ENCODE measurements at places on chromosomes 2 and 18.

DNA sequence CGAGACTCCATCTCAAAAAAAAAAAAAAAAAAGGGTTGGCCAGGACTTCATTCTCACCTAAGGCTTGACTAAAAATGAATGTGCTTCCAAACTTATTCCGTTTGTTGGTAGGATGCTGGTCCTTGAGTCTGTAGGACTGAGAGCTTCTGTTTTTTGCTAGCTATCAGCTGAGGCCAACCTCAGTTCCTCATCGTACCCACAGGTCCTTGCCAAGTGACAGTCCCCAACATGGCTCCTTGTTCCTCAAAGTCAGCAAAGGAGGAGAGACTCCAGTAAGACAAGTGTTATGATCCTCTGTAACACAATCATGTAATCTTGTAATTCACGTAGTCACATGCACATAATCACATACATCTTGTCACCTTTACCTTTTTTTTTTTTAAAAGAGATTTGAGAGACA, 37.0 kb downstream of the HAUS1 start:
- DNase-seq, result no peak

DNA sequence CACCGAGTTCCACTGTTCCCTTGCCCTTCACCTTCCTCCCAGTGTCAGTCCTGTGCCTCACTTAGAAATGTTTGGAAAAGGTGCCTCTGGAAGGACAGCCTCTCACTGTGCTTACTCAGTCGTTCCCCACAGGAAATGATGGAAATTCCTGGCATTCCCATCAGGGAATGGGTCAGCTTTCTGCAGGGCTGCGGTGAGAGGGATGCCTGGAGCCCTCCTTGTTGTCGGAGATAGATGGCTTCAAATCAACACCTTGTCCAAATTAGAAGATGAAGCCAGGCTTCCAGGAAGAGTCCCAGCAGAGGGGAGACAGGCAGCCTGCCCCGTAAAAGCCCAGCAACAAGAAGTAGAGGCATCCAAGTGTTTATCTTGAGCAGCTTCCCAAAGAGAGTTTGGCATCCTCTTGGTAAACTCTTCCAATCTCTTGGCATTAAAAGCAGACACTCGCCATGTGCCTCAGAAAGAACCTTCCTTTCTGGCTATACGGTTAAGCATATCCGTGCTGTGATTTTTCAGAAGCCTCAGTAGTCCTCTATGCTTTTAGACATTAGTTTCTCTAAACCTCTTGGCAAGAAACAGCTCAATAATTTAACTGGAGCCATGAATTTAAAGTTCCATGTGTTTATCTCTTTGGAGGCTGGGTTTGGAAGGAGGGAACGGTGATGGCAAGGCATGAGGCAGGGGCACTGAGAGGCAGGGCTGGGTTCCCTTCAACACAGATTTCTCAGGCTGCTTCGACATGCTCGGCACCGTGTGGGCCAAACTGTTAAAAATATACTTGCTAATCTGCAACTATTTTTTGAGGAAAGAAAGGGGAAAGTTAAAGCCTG, 25.1 kb downstream of the COLEC12 start:
- no peak for DNase-seq

GRCh38 chr18:79641722-79642497, 37.7 kb upstream of the CTDP1 start:
- no peak for DNase-seq

GRCh38 chr18:49811151-49811938, 2.0 kb downstream of the ACAA2 start:
- no peak for DNase-seq

GRCh38 chr2:191013682-191013931, 364 bp downstream of the STAT1 start:
- no peak for DNase-seq

DNA sequence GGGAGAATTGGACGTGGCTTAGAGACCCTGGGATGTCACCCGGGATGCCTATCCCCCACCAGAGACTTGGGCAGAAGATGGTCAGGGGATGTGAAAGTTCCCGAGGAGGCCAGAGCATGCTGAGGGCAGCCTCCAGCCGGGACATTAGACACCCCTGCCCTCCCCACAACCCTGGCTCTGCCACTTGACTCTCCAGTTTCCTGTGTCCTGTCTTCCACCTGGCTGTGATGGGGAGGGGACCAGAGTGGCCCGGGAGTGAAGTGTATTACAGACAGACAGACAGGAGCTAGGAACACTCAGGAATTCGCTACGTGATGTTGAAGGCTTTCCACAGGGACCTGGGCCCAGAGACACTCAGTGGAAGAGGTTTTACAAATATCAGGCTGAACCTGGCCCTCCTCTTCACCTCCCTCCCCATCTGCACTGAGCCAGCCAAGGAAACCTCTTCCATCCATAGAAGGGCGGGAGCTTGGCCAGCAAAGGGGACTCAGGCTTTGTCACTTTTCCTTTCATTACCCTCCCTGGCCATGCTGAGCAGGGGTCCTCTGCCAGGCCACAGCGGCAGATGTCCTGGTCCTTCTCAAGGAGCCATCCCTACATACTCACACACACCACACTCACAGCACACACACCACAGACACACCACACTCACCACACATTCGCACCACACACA, 60.7 kb downstream of the SDC1 start:
- DNase-seq, result no peak

- DNase-seq, result peak; percentile 66
These were observed 30.7 kb upstream of the PTMA start for GRCh38 chr2:231677632-231678104.

DNA sequence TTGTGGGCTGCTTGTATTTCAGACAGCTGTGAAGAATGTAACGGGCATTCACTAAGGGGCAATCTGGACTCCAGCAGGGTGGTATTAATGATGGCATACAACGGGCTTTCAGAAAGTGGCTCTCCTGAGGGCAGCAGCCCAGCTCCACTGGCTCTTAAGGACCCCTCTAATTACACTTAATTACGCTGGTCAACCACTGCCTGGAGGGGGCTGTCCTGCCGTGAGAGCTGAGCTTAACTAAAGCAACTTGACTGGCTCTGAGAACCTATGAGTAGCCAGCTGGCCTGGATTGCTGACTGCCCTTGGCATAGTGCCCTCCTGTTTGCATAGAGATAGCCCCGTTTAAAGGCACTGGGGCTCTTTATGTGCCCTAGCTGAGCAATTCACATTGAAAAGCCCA, 3.8 kb downstream of the LIPG start:
- no peak for DNase-seq

- DNase-seq, result no peak
These were observed 67.2 kb downstream of the LRRFIP1 start for GRCh38 chr2:237694415-237695194.

DNA sequence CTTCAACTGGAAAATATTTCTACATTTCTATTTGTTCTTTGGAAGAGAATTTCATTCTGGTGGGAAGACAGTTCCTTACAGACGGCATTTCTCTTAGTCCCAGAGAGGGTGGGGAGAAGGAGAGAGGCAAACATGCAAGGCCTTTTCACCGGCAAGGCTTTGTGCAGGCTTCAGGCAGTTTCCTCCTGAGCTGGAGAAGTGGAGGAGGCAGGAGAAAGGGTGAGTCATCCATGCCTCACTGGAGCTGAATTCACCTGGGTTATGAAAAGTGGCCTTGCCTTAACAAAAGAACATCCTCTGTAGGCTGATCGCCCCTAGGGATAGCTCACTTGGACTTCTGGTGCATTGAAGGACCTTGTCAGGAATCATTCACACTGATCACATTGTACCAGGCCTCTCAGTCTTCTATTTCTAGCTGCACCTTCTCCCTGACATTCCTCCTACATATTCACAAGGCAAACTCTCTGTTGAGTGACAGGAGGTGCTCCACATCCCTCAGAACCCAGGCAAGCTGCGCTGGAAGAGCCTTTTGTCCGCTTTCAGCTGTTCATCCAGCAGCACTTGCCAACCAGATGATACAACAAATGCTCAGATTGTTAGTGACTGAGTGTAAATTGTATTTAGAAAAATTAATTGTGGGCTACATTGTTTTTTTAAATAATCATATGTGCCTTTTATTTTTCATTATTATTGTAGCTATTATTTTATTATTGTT, 796.1 kb downstream of the DCDC2C start:
- DNase-seq, result no peak

GRCh38 chr2:239232195-239232578, 168.6 kb downstream of the HDAC4 start:
- DNase-seq, result no peak

DNA sequence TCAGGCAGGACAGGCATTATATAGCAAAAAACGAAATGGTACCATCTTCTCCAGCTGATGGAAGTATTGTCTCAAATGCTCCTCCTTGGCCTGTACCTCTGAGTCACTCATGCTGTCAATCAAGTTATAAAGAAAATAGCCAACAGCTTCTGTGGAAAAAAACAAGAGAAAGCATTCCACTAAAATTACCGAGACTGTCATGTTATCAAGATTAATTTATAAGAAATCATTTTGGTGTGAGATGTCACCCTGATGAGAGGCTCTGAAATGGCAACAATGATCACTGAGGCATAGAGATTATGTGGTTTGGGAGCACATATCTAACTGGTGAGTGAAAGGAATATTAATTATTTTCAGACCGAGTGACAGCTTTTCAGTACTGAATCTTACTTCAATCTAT, 47.4 kb downstream of the LRPPRC start:
- DNase-seq, result no peak

DNA sequence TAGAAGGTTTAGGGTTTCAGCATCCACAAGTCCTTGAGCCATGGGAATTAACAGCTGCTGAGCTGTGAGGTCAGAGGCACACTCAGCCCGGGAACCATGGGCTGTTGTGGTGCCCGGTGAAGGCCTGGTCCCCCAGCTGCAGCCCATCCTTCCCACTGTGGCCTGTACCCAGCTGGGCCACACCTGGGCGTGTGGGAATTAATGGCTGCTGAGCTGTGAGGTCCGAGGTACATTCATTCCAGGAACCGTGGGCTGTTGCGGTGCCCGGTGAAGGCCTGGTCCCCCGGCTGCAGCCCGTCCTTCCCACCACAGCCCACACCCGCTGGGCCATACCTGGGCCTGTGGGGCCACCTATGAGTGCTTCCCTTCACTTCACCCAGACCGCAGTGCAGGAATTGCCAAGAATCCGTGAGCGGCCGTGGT, 25.2 kb downstream of the TMEM18 start:
- no peak for DNase-seq

GRCh38 chr2:28640908-28641300, 110.7 kb upstream of the PPP1CB start:
- no peak for DNase-seq

DNA sequence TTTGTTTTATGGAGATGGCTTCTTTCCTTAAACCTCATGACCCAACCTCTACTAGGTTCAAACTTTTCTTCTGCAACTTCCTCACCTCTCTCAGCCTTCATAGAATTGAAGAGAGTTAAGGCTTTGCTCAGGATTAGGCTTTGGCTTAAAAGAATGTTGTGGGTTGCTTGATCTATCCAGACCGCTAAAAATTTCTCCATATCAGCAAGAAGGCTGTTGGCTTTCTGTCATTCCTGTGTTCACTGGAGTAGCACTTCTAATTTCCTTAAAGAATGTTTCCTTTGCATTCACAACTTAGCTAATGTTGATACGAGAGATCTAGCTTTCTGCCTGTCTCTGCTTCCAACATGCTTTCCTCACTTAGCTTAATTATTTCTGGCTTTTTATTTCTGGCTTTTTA, 58.1 kb upstream of the KYNU start:
- no peak for DNase-seq

- DNase-seq, result no peak
These were observed 5.5 kb downstream of the RPE start for GRCh38 chr2:210007895-210008294.

DNA sequence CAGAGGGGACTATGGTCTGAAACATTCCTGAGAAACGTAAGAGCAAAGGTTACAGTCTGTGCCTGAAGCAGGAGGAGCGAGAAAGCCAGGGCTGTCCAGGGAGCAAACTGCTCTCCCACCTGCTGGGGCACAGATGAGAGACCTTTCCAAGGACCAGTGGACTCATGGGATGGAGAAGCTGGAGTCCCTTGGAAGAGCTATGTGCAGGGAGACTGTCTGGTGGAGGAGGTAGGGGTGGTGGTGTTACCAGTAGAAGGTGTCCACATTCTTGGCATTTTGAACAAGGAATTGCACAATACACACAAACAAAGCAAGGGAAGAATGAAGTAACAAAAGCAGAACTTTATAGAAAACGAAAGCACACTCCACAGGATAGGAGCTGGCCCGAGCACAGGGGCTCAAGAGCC, 97.9 kb upstream of the CYRIA start:
- DNase-seq, result no peak

GRCh38 chr2:165573534-165574461, 104.3 kb downstream of the CSRNP3 start:
- DNase-seq, result no peak

DNA sequence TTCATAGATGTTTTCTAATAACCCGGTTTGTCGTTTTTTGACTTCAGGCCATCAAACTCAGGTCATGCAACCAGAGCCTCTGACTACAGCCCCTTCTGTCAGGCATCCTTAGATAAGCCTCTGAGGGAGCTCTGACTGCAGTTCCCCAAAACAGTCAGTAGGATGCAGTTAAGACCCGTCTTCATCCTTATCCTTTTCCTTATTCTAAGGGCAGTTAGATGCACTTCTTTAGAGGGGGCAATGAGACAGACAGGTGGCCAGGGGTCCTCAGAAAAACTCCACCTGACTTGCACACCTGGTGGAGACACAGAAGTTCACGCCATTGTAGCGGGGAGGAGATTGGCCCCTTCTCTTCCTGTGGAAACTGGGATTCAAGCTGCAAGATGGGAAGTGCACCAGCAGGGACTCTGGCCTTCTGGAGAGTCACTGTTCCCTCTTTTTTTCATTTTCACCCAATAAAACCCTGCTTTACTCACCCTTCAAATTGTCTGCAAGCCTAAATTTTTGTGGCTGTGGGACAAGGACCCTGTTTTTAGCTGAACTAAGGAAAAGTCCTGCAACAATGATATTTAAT, 104.8 kb upstream of the TFPI start:
- DNase-seq, result no peak

DNA sequence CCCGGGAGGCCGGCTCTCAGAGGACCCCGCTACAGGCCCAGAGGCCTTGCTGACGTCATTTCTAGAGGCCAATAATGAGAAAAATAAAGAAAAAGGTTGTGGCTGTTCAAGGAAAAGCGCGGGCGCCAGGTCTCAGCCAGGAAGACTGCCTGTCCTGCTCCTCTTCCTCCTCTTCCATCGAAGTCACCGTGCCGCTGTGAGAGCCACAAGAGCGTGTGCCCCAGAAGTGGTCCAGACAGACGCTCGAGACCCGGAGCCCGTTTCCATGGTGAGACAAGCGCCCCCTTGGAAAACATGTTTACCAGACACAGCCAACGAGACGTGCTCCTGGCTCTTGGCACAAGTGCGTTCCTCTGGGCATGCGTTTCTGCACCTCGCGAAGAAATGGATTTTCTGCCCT, 210.5 kb downstream of the HDAC4 start:
- no peak for DNase-seq

- no peak for DNase-seq
These were observed 39.8 kb downstream of the ANO7 start for GRCh38 chr2:241228081-241228859.

DNA sequence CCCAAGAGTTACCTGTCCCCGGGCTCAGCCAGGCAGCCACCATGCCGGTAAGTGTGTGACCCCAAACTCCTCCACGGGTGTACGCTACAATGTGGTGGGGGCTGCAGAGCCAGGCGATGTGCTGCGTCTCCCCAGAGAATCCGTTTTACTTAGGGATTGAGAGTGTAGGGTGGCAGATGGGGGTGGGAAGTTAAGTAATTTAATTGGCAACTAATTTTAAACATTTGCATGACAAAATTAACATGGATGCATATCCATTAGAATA, 26.6 kb upstream of the RPL31 start:
- no peak for DNase-seq

Measured in stimulated activated CD4-positive, alpha-beta T cell treated with anti-CD3 and anti-CD28 coated beads, Interleukin-15, amount 100 ng/mL, for 1 hour (primary cell).